Uterus (tissue), 4 donors: ENCODE measurements at places on chromosomes 13 and 19. TPM values are rescaled to one million over a fixed set of nuclear protein-coding genes. Genes with fewer than 3 reads are reported as not detected.

Gene HRC
- 0.51 TPM for total RNA-seq

Gene MUC16
- 5.6 TPM for total RNA-seq

Gene ZSCAN22
- total RNA-seq: 4.7 TPM

Gene MYPOP
- 13.2 TPM for total RNA-seq

Gene MTUS2
- total RNA-seq: 4.0 TPM

DNA sequence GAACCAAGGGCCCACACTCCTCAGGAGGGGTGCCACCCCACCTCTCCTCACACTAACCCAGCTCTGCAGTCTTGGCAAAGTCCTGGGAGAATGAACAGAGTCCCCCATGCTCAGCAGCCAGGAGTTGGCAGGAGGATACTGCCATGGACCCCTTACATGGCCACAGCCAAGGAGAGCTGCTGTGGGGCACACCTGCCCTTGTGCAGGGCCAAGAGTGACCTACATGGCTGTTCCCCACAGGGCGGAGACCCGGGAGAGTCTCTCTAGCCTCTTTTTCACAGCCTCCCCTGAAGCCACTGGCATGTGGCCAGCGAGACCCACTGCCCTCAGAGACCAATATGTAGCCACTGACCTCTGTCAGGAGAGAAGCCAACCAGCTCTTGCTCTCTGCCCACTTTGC lies 45.9 kb upstream of the VSTM2B start:
- no peak overlapping the region for H3K4me3 ChIP-seq
- no peak for DNase-seq
- H3K4me1 ChIP-seq: no peaks in the 10 kb centered on the region
- no peaks in the 10 kb centered on the region for H3K27me3 ChIP-seq
- no peaks in the 10 kb centered on the region for H3K36me3 ChIP-seq

GRCh38 chr13:51849145-51850101 lies 4.4 kb upstream of the TMEM272 start:
- H3K36me3 ChIP-seq: no peaks in the 10 kb centered on the region
- no peaks in the 10 kb centered on the region for H3K27me3 ChIP-seq
- no peak overlapping the region for H3K4me3 ChIP-seq

DNA sequence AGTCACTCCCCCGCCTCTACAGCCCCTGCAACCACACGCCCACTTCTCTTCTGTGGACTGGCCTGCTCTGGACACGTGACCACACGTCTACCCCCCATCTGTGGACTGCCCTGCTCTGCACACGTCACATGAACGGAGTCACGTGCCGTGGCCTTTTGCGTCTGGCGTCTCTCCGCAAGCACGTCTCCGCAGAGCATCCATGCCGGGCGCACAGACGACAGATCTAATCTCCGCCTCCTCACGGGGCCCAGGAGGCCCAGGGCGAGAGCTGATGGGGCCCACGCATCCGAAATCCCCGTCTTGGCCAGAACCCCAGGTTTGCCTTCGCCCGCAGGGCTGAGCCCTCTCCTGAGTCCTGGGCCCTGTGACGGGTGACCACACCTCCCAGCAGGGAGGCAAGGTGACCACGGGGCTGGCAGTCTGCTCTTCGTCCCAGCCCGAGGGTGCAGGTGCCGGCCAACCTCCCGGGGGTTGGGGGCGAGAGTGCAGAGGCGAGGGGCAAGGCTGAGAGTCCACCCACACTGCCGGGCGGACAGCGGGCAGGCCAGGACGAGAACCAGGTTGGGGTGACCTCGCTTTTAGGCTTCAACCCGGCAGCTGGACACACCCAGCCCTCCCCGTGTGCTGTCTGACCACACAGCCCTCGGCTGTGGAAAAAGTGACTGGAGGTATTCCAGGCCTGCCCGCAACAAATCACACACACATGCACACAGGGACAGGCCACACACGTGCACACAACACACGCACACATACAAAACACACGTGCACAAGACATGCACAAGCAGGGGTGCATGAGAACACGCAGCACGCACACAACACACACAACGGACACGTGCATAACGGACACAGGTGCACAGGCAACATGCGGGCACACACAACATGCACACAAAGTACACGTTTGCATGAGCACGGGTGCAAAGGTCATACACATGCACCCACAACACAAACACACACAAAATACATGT lies 3.9 kb downstream of the SBNO2 start:
- H3K4me3 ChIP-seq: peak overlapping the region; percentile 34
- no peaks in the 10 kb centered on the region for H3K27me3 ChIP-seq
- H3K36me3 ChIP-seq: no peaks in the 10 kb centered on the region
- peak; percentile 90 for DNase-seq
- H3K4me1 ChIP-seq: no peaks in the 10 kb centered on the region
- H3K27ac ChIP-seq: peak overlapping the region; percentile 88

DNA sequence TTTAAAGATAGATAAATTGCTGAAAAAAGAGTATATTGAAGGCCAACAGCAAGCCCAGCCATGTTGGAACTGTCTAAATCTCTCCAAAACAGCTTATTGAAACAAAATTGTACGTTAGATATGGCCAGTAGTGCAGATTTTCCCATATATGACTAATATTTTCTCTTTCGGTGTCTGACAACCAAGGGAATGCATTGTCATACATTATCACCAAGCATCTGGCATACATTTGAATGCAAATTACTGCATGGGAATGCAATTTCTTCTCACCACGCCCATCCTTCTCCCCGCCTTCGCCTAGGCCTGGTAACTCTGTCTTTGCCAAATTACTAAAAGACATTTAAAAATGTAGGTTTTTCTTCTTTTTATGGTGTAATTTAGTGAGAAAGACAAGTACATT lies 32.5 kb upstream of the IRS2 start:
- DNase-seq: no peak
- no peak overlapping the region for H3K4me3 ChIP-seq
- H3K27me3 ChIP-seq: no peaks in the 10 kb centered on the region
- no peak overlapping the region for H3K27ac ChIP-seq

DNA sequence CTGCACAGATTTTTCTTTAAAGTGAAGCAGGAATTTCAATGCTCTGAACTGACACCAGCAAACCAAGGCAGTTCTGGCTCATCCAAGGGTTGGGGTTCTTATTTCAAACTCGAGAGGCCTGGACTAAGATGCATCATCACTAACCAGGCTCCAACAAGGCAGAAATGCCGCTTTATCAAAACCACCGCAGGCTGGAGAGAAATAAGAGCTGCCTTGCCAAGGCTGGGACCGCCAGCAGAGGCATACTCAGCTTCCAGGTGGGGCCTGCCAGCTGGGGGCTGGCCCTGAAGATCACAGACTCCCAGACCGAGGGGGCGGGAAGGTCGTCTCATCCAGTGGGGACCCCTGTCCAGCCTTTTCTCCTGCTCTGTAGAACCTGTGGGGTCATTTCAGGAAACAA lies 37.4 kb upstream of the GAS6 start:
- H3K36me3 ChIP-seq: no peaks in the 10 kb centered on the region
- peak overlapping the region; percentile 34 for H3K27ac ChIP-seq
- H3K4me3 ChIP-seq: no peak overlapping the region
- peak; percentile 19 for DNase-seq
- peaks cover 11% of the 10 kb centered on the region for H3K4me1 ChIP-seq

GRCh38 chr13:93279982-93280381 lies 53.4 kb downstream of the GPC6 start:
- no peaks in the 10 kb centered on the region for H3K27me3 ChIP-seq
- H3K4me1 ChIP-seq: no peaks in the 10 kb centered on the region
- no peak overlapping the region for H3K4me3 ChIP-seq
- DNase-seq: no peak
- no peaks in the 10 kb centered on the region for H3K36me3 ChIP-seq

DNA sequence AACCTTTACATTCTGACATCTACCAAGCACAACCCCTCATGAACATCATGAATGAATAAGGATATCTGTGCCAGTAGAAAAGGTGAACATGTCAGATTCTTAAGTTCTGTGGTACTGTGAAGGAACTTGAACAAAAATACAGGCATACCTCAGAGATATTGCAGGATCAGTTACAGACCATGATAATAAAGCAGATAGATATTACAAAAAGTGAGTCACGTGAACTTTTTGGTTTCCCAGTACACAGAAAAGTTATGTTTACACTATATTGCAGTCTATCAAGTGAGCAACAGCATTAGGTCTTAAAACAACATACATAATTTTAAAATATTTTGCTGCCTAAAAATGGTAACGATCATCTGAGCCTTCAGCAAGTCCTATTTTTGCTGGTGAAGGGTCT lies 101.2 kb downstream of the DIAPH3 start:
- no peaks in the 10 kb centered on the region for H3K36me3 ChIP-seq
- no peak overlapping the region for H3K27ac ChIP-seq
- no peak overlapping the region for H3K4me3 ChIP-seq
- no peaks in the 10 kb centered on the region for H3K4me1 ChIP-seq

GRCh38 chr13:77696006-77696878 lies 1.2 kb upstream of the SLAIN1 start:
- H3K4me3 ChIP-seq: peak overlapping the region; percentile 56
- H3K27ac ChIP-seq: no peak overlapping the region
- DNase-seq: no peak
- H3K36me3 ChIP-seq: no peaks in the 10 kb centered on the region

- H3K27me3 ChIP-seq: no peaks in the 10 kb centered on the region
- H3K4me1 ChIP-seq: no peaks in the 10 kb centered on the region
- H3K27ac ChIP-seq: no peak overlapping the region
- DNase-seq: no peak
- H3K36me3 ChIP-seq: no peaks in the 10 kb centered on the region
Measured at GRCh38 chr13:100611678-100612492, 23.3 kb upstream of the GGACT start.

GRCh38 chr13:66745307-66745706 lies 484.8 kb downstream of the PCDH9 start:
- no peaks in the 10 kb centered on the region for H3K4me1 ChIP-seq
- H3K27ac ChIP-seq: no peak overlapping the region

GRCh38 chr13:99129050-99129449 lies 71.6 kb upstream of the UBAC2 start:
- no peak overlapping the region for H3K4me3 ChIP-seq
- H3K27me3 ChIP-seq: no peaks in the 10 kb centered on the region
- no peak for DNase-seq
- no peaks in the 10 kb centered on the region for H3K36me3 ChIP-seq
- H3K27ac ChIP-seq: no peak overlapping the region
- no peaks in the 10 kb centered on the region for H3K4me1 ChIP-seq

DNA sequence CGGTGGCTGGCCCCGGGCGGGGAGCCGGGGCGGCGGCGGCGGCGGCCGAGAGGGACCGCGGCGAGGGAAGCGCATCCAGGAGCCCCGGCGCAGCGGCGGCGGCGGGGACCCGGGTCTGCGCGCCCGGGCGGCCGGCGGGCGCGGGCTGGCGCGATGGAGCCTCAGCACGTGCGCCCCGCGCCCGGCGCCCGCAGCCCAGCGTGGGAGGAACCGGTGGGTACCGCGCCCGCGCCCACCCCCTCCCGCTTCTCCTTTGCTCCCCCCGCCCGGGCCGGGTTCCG lies 7.8 kb upstream of the DGKH start:
- H3K4me1 ChIP-seq: no peaks in the 10 kb centered on the region
- no peaks in the 10 kb centered on the region for H3K27me3 ChIP-seq
- no peak for DNase-seq
- peak overlapping the region; percentile 99 for H3K27ac ChIP-seq
- H3K36me3 ChIP-seq: no peaks in the 10 kb centered on the region
- peak overlapping the region; percentile 86 for H3K4me3 ChIP-seq

DNA sequence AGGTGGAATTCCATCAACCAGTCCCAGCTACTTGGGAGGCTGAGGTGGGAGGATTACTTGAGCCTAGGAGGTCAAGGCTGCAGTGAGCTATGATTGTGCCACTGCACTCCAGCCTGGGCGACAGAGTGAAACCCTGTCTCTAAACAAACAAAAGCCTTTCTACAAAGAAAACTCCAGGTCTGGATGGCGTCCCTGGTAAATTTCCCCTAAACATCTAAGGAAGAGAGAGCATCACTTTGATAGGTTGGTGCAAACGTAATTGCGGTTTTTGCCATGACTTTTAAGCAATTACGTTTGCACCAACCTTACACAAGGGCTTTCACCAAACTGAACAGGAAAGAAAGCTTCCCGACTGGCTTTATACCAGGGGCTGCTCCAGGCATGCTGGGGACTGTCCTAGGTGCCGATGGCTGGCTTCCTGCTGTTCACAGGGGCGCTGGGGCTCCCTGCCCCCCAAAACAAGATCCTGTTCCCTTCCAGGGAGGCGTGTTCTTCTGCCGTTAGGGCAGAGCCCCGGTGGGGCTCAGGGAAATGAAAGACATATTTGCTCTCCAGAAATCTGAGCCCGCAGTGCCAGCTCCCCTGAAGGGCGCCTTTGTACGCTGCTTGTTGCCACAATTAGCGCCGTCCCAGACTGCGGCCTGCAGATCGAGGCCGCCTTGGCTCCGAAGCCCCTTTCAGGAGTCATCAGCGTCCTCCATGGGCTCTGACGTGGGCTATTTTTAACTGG lies 38.7 kb upstream of the KLF2 start:
- H3K4me3 ChIP-seq: no peak overlapping the region
- H3K4me1 ChIP-seq: no peaks in the 10 kb centered on the region
- peak overlapping the region; percentile 98 for H3K27ac ChIP-seq
- H3K36me3 ChIP-seq: no peaks in the 10 kb centered on the region

DNA sequence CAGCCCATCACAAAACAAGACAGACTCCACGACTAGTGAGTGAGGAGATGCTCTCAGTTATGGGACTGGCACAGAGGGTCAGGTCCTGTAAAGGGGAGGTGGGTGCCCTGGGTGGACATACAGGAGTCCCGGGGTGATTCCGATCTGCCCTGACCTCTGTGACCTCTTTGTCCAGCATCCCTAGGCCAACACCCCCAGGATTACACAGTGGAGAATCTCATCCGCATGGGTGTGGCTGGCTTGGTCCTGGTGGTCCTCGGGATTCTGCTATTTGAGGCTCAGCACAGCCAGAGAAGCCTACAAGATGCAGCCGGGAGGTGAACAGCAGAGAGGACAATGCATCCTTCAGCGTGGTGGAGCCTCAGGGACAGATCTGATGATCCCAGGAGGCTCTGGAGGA lies 6.4 kb upstream of the LILRA1 start:
- H3K4me1 ChIP-seq: no peaks in the 10 kb centered on the region
- H3K36me3 ChIP-seq: no peaks in the 10 kb centered on the region
- H3K4me3 ChIP-seq: no peak overlapping the region
- DNase-seq: no peak

GRCh38 chr13:94233837-94234236 lies 245.6 kb downstream of the DCT start:
- H3K27ac ChIP-seq: no peak overlapping the region
- no peaks in the 10 kb centered on the region for H3K4me1 ChIP-seq
- no peaks in the 10 kb centered on the region for H3K27me3 ChIP-seq
- H3K36me3 ChIP-seq: no peaks in the 10 kb centered on the region
- no peak overlapping the region for H3K4me3 ChIP-seq

DNA sequence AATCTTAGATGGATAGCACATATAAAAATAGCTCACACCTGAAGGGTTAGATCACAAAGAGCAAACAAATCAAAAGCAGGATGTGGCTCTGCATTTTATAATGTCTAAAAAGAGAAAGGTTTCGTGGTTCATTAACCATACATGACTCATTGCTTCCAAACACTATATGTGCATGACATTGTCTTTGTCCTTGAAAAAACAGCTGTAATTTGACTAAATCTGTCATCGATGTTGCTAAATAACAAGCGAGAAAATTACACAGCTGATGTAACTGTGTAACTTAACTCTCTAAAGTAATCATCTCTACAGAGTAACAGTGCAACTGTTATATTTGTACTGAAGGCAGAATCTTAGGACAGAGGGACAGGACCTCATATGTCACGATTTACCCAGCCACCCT lies 383.1 kb upstream of the GPC6 start:
- no peaks in the 10 kb centered on the region for H3K4me1 ChIP-seq
- H3K36me3 ChIP-seq: no peaks in the 10 kb centered on the region
- no peak for DNase-seq
- no peak overlapping the region for H3K4me3 ChIP-seq
- H3K27ac ChIP-seq: no peak overlapping the region

- H3K27ac ChIP-seq: no peak overlapping the region
- no peak for DNase-seq
- no peaks in the 10 kb centered on the region for H3K36me3 ChIP-seq
- no peaks in the 10 kb centered on the region for H3K4me1 ChIP-seq
- H3K4me3 ChIP-seq: no peak overlapping the region
Measured at GRCh38 chr13:97521726-97522125, 87.8 kb downstream of the RAP2A start.
